ENCODE measurements at places on chromosomes 16 and 17.

DNA sequence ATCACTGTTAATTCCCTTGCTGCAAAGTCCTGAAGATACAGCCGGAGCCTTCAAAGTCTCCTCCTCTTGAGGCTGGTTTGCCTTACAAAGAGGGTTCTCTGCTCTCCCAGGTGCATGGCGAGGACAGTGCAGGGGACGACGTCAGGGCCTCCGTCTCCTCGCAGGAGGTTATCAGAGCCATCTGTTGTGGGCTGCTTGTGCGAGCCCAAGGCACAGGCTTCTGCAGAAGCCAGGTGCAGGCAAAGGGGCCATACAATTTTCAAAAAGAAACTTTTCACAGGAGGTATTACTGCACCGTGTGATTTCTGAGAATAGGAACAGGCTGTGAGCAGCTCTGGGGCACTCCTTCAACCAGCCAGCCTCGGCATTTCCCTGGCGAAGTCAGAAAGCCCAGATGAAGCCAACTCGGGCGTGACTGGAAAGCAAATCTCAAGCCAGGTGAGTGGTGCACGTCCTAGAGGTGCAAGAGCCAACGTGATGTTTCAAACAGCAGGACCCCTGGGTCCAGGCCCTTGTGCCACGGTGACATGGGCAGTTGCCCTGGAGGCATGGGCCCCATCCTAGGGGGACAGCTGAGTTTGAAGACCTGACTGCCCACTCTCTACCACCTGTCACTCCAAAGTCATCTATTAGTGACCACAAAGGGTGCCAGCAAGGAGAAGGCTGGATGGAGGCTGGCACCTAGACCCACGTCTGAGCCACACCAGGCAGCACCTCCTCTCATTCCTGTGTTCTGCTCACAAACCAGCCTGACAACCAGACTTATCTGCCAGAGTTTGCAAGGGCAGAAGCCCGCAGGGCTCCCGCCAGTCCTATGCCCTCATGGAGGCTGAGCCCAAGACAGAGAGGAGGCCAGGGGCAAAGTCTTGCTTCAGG lies 68.6 kb downstream of the SMPD3 start:
- no peak for DNase-seq

DNA sequence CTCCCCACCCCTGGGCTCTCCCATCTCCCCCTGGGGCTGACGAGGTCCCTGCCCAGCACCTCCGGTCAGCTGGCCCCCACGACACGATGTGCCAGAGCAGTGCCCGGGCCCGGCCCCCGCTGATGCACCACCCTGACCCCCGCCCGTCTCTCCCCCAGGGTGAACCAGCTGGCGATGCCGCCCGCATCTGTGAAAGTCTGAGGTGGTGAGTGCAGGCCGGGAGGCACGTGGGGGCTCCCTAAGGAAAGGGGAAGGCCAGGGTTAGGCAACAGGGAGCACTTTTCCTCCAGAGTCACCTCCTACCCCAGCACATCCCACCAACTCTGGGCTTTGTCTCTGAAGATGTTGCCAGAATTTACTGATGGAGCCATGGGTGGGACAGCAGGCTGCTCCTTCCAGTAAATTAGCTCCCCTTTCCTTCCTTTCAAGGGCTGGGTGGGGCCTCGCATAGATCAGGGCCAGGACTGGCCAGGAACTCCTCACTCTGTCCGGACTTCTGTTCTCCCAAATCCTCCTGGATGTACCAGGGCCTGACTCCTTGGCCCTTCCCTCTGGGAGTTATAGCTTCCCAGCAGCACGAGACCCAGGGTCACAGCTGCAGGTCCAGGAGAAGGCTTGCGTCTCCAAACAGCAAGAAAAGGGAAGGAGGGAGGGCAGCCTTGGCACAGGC lies 18.3 kb downstream of the MYBBP1A start:
- no peak for DNase-seq

DNA sequence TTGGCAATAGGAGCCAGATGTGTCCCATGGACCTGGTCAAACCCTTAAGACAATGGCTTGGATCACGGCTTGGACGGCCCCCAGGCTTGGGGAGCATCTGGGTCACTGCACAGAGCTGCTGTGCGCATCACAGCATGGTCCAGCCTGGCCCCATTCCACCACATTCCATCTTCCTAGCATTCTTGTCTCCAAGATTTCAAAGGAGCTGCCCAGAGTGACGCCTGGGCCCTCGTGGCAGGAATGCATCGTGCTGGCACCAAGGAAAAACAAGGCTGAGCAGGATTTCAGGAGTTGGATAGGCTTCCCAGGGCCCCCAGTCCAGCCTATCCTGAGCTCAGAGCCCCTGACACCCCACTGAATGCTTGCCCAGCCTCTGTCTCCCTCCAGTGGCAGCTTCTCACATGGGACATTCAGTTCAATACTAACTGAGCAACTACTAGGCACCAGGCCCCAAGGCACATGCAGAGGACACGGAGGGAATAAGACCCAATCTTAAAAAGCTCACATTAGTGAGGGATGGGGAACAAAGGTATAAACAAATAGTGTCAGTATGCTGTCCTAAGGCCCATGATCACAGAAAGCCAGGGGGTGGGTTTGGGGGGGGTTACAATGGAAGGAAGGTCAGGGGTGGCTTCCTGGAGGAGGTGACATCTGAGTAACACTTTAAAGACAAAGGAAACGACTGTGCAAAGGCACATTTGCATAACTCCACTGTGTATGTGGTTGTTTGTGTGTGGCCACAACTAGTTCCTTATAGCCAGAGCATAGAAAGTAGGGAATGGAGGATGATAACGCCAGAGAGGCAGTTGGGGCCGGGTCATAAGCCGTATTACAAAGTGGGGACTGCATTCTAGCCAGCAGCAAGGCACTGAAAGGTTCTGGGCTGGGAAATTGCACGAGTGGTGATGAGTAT lies 34.1 kb downstream of the TK2 start:
- peak; percentile 42 for DNase-seq

- peak; percentile 42 for DNase-seq
Measured at GRCh38 chr16:68396481-68396880, 51.8 kb downstream of the SMPD3 start.

- DNase-seq = peak; percentile 87
Measured at GRCh38 chr17:12078791-12079190, 58.1 kb downstream of the MAP2K4 start.

DNA sequence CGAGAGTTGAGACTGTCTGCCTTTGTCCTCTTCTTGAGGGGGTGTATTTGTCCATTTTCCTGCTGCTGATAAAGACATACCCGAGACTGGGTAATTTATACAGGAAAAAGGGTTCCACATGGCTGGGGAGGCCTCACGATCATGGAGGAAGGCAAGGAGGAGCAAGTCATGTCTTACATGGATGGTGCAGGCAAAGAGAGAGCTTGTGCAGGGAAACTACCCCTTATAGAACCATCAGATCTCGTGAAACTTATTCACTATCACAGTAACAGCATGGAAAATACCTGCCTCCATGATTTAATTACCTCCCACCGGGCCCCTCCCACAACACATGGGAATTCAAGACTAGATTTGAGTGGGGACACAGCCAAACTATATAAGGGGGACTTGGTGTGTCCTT lies 338.2 kb upstream of the TNRC6C start:
- no peak for DNase-seq

DNA sequence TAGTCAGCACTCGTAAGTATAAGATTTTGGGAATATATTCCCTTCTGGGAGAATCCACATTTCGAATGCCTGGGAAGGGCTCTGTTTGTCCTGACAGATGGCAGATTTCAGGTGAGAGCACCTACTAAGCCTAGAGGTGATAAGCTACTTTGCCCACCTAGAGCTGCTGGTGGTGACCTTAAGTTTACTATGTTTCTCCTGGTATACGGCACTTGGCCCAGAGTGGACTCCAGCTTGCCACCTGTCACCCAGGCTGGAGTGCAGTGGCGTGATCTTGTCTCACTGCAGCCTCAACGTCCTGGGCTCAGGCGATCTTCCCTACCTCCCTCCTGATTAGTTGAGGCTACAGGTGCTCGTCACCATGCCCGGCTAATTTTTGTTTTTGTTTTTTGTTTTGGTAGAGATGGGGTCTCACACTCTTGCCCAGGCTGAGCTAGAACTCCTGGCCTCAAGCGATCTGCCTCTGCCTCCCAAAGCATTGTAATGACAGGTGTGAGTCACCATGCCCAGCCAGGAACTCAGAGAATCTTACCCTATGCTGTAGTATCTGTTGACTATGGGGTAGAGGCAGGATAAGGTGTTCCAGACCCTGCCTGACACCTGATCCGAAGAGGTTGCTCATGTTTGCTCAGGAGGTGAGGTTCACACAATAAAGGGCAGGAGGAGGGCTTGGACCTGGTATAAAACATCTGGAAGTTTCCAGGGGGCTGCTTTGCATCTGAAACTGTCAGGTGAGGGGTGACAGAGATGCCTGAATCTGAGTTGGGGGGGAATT lies at the start of gene ZG16:
Gene ZG16 (plus strand): TSS at position 681 of the 775 bp plus-strand sequence. CDS start 1,011 bp downstream, outside the sequence.
- no peak for DNase-seq

GRCh38 chr16:27642756-27643155 lies 92.8 kb downstream of the KATNIP start:
- DNase-seq = no peak

GRCh38 chr16:49019081-49019633 lies 262.5 kb downstream of the CBLN1 start:
- peak; percentile 41 for DNase-seq

DNA sequence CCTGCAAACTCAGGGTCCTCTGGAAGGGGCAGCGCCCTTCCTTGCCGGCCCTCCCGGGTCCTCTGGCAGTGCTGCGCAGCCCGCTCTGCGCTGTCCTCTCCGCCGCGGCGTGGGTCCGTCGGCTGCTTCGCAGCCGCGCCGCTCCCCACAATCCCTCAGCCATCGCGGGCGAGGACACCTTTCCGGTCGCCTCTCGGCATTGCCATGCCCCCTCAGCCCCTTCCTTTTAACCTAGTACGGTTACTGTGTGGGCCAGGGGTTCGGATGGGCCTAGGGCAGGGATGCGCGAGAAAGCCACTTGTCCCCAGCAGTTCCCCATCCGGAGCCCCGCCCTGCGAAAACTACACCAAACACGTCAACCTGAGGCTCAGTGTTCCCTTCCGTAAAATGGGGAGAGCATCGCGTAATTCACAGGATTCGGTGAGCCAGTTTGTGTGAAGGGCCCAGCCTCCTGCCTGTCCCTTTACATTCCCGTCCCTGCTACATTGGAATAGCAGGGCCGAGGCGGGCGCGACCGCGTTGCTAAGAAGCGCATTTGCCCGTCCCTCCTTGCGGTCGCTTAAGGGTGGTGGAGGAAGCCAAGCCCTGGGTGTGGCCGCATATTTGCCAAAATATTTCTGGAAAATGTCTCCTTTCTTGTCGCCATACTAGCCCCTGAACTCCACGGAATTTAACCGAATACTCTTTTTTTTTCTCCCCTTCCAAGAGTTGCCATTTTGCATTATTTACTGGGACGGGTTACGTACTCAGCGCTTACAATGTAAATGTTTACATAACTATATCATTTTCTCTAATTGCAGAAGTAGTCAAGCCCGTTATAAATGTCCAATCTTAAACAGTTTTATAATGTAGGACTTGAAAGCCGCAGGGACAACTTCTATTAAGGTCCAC lies 13.2 kb downstream of the COPZ2 start:
- DNase-seq = peak; percentile 53

GRCh38 chr16:79788949-79789348 lies 188.4 kb upstream of the MAF start:
- no peak for DNase-seq

DNA sequence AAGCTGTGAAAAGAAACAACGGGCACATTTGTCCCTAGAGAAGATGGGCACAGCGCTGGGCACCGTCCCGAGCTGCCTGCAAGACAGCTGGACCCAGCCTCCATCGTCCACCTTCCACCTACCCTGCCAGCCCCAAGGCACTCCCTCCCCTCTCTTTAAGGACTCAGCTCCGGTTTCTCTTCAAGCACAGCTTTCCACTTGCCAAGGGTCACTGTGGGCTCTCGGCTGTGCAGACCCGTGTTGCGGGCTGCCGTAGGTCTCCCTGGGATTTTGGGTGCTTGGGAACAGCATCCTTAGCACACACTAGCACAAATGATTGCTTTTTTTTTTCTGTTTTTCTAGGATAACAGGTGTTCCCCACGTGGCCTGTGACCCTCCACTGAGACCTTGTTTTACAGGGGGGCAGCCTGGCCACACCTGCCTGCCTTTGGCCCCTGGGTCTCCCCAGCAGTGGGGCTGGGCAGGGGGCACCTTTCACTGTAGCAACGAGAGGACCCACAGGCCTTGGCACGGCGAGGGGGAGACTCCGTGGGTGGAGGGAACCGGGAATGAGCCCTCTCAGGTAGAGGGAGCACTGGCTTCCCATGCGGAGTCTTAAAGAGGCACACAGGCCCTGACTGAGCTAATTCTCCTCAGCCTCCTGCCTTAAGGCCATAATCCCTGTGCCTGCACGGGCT lies 1.4 kb downstream of the CHMP6 start:
- DNase-seq = no peak

GRCh38 chr16:10940501-10941079 lies 1.7 kb downstream of the DEXI start:
- DNase-seq = no peak

GRCh38 chr17:74413491-74413890 lies 18.4 kb upstream of the GPRC5C start:
- no peak for DNase-seq

GRCh38 chr16:85536073-85536410 lies 77.1 kb upstream of the GSE1 start:
- DNase-seq = no peak

DNA sequence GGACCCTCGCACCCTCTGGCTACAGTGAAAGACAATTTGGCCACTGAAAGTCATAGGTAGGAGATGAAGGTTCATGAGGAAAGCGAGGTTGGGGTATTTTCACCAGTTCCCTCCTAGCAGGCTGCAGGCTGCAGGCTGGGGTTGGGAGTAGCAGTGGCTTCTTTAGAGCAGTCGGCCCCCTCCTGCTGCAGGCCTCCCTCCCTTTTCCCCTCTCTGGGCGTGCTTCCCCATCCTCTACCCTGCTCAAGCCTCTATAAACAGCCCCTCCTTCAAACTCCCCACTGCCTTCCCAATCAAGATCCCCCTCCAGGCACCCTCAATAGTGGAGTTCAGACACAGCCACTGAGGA lies 41.8 kb downstream of the GAS7 start:
- DNase-seq = no peak

GRCh38 chr17:63325808-63326207 lies 120.3 kb downstream of the CYB561 start:
- no peak for DNase-seq

DNA sequence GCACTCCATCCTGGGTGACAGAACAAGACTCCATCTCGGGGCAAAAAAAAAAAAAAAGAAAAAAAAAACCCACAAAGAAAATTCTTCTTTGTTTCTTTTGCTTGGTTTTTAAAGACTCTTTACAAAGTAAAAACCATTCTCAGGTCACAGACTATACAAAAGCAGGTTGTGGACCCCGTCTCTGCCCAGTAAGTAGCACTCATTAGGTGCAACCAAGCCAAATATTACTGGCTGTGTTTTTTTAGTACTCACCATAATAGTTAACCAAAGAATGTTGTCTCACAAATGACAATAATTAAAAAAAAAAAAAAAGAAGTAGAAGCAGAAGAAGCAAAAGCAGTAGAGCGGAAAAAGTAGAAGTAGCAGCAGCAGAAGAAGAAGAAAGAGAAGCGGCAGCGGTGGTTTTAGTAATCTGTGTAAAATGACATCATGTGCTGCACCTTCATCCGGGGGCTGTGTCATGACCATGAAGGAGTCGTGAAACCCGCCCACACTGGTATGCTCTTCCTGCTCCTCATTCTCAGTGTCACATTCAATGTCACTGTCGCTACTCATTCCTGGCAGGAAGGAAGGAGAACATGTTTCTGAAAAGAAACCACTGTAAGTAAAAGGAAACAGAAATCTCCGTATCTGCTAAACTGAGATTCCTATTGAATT lies 105.4 kb downstream of the TRIM37 start:
- DNase-seq = peak; percentile 62

GRCh38 chr17:27928587-27928986 lies 35.4 kb upstream of the LYRM9 start:
- DNase-seq = no peak
